ENCODE measurements at places on chromosomes 6 and 20. TPM values are rescaled to one million over a fixed set of nuclear protein-coding genes. Genes with fewer than 3 reads are reported as not detected.
A peak's percentile ranks its signal among the peaks of the same experiment; 100 is the strongest.

The HLA-DMB gene
- total RNA-seq: 26.8 TPM

GRCh38 chr6:30135757-30136156, at the start of gene TRIM40:
TRIM40 (plus strand) TSS chr6:30136140; CDS start chr6:30137037, 897 bp downstream.
- no peaks in the 10 kb centered on the region for H3K4me1 ChIP-seq
- no peaks in the 10 kb centered on the region for H3K27me3 ChIP-seq
- H3K4me3 ChIP-seq: no peak within 1 kb of the TSS
- DNase-seq: no peak
- H3K36me3 ChIP-seq: no peaks in the 10 kb centered on the region
- no peak within 1 kb of the TSS for H3K27ac ChIP-seq

GRCh38 chr6:149160943-149161342, 156.6 kb upstream of the TAB2 start:
- no peaks in the 10 kb centered on the region for H3K4me1 ChIP-seq
- no peaks in the 10 kb centered on the region for H3K27me3 ChIP-seq
- no peaks in the 10 kb centered on the region for H3K36me3 ChIP-seq
- DNase-seq: no peak
- no peak overlapping the region for H3K27ac ChIP-seq

DNA sequence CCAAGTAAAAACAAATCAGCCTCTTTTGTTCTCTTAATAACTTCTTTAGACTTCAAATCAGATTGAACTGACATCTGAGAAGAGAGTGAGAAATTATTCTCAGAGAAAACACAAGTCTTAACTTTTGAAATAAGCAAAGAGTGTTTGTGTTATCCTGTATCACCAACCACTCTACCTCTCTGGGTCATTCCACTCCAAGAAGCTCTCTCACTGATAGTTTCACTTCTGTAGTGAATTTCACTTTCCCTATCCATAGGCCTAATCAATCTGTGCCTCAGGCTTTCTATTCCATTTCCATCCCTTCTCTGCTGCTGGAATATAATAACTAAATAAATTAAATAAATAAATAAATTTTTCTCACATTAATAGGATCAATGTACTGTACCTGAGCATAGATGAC, 235.0 kb downstream of the HTR1B start:
- H3K36me3 ChIP-seq: no peaks in the 10 kb centered on the region
- H3K4me3 ChIP-seq: no peak overlapping the region
- no peaks in the 10 kb centered on the region for H3K4me1 ChIP-seq
- no peak for DNase-seq

The LY6G6C gene
- total RNA-seq: not detected

The PKIB gene
- total RNA-seq: not detected

DNA sequence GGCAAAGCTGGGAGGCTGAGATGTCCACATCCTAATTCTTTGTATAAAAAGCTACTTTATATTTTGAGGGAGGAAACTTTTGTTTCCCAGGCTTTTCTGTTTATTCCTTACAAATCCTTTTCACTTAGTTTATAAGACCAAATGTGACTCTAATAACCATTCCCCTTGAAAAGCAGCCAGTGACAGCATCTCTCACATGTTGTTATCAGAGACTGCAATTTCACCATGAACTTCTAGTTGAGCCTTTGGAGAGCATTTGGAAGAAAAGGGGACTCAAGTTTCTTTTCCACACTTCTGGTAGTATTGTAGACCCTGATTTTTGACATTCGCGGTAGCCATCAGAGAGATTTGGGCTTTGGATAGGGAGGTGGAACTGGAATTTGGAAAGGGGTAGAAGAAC, 215.8 kb downstream of the RNF144B start:
- H3K36me3 ChIP-seq: no peaks in the 10 kb centered on the region
- H3K4me1 ChIP-seq: no peaks in the 10 kb centered on the region
- H3K4me3 ChIP-seq: no peak overlapping the region
- no peak overlapping the region for H3K27ac ChIP-seq
- no peak for DNase-seq

- H3K36me3 ChIP-seq: no peaks in the 10 kb centered on the region
- no peak for DNase-seq
- H3K4me1 ChIP-seq: no peaks in the 10 kb centered on the region
- no peak overlapping the region for H3K4me3 ChIP-seq
- H3K27me3 ChIP-seq: no peaks in the 10 kb centered on the region
These were observed 3.0 kb upstream of the FRMD1 start for GRCh38 chr6:168081858-168082546.

The ADGRF4 gene
- not detected for total RNA-seq

DNA sequence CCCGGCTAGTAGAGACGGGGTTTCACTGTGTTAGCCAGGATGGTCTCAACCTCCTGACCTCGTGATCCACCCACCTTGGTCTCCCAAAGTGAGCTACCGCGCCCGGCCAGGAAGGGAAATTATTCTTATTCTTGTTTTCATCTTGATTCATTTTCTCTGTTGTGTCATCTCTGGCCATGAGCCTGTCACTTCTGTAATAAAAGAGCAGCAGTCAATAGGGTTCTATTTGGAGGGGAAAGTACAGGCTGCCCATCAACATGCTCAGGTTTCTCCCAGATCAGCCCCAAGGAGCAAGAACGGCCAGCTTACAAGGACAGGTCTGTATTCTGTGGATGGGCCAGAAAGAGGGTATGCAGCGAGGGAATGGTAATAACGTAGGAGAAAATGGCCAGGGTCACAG, 345.0 kb downstream of the PREX1 start:
- H3K27ac ChIP-seq: no peak overlapping the region
- no peaks in the 10 kb centered on the region for H3K36me3 ChIP-seq
- DNase-seq: no peak
- H3K27me3 ChIP-seq: no peaks in the 10 kb centered on the region
- no peaks in the 10 kb centered on the region for H3K4me1 ChIP-seq

The CST4 gene
- not detected for total RNA-seq

DNA sequence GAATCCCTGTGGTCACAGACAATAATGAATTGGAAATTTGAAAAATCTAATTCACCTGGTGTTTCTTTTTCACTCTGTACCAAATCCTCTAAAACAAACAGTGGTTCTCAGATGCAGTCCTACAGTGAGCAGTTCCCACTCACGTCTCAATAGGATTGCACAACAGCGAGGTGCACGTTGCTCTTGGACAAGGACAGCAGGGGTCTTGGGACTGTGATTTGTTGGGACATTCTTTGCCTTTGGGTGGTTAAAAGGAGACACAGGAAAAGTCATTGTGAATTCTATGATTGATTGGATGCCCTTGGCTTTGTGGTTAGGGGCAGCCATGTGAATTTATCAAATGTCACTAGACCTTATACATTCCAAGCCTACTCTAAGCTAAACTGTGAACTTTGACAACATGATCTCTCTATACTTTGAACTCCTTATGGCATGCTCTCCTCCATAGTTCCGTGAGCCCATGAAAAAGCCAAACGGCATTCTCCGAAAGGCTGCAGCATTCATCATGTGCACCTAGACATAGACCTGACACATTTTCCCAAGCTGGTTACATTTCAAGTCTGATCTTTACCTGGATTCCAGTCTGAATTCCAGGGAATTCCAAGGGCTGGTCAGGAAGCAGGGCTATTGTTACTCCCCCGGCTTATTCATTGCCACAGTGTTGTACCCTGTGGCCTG, 647 bp downstream of the UNC93A start:
- no peaks in the 10 kb centered on the region for H3K4me1 ChIP-seq
- H3K27ac ChIP-seq: no peak overlapping the region
- H3K4me3 ChIP-seq: no peak overlapping the region
- no peak for DNase-seq
- H3K36me3 ChIP-seq: no peaks in the 10 kb centered on the region

GRCh38 chr20:21147593-21147992, 21.7 kb downstream of the KIZ start:
- H3K27me3 ChIP-seq: no peaks in the 10 kb centered on the region
- DNase-seq: no peak
- H3K4me1 ChIP-seq: no peaks in the 10 kb centered on the region
- no peak overlapping the region for H3K4me3 ChIP-seq

DNA sequence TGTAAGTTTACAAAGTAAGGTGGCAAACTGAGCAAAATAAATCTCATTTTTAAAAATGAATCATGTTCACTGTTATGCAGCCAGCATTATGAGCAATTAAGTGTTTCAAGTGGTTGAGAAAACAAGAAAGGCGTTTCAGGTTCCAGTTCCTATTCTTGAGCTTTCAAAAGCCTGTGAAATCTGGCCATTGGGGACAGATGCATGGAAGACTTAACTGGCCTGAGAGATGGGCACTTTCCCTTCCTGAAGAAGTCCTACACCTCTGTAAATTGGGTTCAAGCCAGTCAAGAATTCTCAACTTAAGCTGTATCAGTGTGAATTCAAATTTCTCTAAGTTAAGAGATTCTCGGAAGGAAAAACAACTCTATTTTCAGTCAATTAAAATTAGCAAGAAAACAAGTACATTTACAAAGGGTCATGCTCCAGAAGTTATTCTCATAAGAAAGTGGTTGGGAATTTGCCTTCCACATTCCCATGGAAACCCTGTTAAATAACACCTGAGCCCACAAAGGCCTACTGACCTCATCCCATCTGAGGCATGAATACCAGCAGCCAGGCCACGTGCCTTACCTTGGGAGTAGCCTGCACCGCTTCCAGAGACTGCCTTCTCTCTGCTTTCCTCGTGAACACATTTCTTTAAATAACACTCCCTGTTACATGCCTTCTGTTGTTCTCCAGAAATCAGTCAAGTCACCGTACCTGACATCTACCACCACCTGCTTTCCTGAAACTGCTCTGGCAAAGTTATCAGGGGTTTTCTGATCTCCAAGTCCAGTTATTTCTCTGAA, 19.4 kb downstream of the MAP3K5 start:
- H3K27me3 ChIP-seq: no peaks in the 10 kb centered on the region
- DNase-seq: no peak
- peak overlapping the region; percentile 49 for H3K27ac ChIP-seq
- H3K4me1 ChIP-seq: peaks cover 57% of the 10 kb centered on the region
- peak overlapping the region; percentile 8 for H3K4me3 ChIP-seq

The EMILIN3 gene
- total RNA-seq: 0.53 TPM

The HCRTR2 gene
- not detected for total RNA-seq

The SRMS gene
- not detected for total RNA-seq

The CPXM1 gene
- total RNA-seq: not detected

GRCh38 chr20:21398109-21399004, 1.0 kb upstream of the NKX2-4 start:
- no peak overlapping the region for H3K27ac ChIP-seq
- no peak overlapping the region for H3K4me3 ChIP-seq
- no peak for DNase-seq
- no peaks in the 10 kb centered on the region for H3K36me3 ChIP-seq
- H3K27me3 ChIP-seq: peaks cover 28% of the 10 kb centered on the region

DNA sequence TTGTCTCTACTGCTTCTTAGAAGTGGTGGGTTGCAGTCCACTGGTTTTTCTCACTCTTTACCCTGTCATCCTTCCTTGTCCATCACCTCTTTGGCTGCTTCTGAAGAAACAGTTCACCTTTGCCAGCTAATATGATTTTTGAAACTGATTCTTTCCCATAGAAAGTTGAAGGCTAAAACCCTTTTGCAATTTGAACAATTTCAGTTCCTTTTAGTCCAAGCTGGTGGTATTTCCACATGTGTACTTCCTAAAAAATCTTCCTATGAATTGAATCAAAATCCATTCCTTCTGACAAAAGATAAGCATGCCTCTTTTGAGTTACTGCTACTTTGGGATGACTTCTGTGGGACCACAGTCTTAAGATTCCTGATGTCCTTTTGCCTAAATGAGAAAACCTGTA, 210.0 kb upstream of the MAN1A1 start:
- no peaks in the 10 kb centered on the region for H3K4me1 ChIP-seq
- H3K27ac ChIP-seq: no peak overlapping the region
- no peak overlapping the region for H3K4me3 ChIP-seq
- no peaks in the 10 kb centered on the region for H3K27me3 ChIP-seq

The TNF gene
- total RNA-seq: 11.5 TPM

The SMLR1 gene
- not detected for total RNA-seq

The ARMC2 gene
- 0.11 TPM for total RNA-seq

DNA sequence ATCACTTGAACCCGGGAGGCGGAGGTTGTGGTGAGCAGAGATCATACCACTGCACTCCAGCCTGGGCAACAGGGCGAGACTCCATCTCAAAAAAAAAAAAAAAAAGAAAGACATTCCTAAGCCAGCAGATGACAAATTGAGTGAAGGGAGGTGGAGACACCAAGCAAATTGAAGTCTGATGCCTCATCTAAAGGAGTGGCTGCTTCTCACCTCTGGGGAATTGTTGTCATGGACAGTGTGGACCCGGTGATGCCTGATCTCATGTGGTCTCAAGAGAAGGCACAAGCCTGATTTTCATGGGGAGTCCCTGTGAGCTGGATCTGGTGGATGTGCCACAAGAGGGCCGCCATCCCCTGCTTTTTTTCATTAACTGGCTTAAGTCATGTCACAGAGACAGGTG, 272.0 kb downstream of the ZNF217 start:
- DNase-seq: no peak
- H3K4me1 ChIP-seq: no peaks in the 10 kb centered on the region
- H3K27ac ChIP-seq: no peak overlapping the region
- H3K4me3 ChIP-seq: no peak overlapping the region
- no peaks in the 10 kb centered on the region for H3K27me3 ChIP-seq

DNA sequence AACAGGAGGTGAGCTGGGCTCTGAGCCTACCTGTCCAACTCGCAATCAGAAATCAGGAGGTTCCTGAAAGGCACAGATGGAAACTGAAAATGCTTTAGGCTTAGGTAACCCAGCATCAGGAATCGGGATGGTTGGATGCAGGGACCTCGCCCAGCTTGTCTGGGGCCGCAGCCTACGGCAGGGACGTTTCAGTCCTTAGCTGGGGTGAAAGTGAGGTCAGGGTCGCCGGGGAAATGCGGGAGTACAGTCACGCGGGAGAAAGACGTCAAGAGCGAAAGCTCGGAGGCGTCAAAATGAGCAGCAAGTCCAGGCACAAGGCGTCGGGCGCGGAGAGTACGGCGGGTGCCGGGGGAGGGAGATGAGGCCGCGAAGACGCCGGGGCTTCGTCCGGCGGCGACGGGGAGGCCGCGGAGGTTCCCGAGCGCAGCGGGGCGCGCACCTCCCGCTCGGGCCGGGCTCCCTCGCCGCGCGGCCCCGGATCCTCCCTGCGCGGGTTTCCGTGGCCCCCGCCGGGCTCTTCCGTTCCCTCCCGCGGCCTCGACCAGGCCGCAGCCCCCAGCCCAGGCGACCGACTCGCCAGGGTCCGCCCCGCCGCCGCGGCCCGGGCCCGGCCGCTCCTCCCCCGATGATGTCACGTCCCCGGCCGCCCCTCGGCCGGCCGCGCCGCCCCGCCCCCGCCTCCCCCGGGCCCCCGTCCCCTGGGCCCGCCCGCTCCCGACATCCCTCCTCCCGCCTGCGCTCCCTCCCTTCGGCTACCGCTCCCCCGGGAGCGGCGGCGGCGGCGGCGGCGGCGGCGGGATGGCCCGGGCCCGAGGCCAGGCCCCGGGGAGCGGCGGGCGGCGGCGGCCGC, at the start of gene EBF4:
EBF4 (plus strand) TSS at position 745 of the 850 bp plus-strand sequence. CDS start 866 bp downstream, outside the sequence.
- peaks cover 2% of the 10 kb centered on the region for H3K4me1 ChIP-seq
- H3K27ac ChIP-seq: peak within 1 kb of the TSS; percentile 83
- peak within 1 kb of the TSS; percentile 92 for H3K4me3 ChIP-seq
- peaks cover 6% of the 10 kb centered on the region for H3K27me3 ChIP-seq
- DNase-seq: peak; percentile 71

GRCh38 chr6:138963119-138963518, 24.9 kb downstream of the REPS1 start:
- no peaks in the 10 kb centered on the region for H3K27me3 ChIP-seq
- no peak overlapping the region for H3K4me3 ChIP-seq
- no peak for DNase-seq
- no peaks in the 10 kb centered on the region for H3K36me3 ChIP-seq

Measured in ascending aorta (tissue), 2 donors.